ENCODE measurements at places on chromosomes 7 and 10.

DNA sequence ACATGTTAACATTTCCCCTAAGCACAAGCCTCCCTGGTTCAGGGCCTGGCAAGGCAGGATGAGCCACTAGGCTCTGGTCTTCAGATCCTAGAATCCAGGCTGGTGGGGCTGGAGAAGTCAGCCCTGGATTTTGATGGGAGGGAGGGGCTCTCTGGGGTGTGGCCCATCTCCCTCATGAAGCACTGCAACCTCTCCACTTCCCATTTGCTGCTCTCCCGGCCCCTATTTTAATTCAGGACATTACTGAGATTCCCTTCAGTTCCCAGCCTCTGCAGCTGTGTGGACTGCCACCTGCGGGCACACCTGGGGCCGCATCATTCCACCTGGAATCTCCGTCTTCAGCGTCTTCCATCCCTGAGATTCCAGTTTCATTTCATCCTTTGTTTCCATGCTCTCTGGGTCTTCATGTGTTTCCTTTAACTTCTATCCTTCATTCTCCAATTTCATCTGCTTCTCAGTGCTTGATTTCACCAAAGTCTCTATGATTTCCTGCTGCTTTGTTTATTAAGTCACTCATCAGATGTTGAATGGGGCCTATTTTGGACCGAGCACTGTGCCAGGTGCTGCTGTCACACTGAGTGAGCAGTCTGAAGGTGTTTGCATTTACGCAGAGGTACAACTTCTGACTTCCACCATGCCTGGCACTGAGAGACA is 253.6 kb downstream of the WDR37 start:
- DNase-seq = no peak

- no peak for DNase-seq
These were observed 269.5 kb downstream of the TRIL start for GRCh38 chr7:28688651-28689050.

- DNase-seq = peak; percentile 41
These were observed 63.6 kb upstream of the EFCAB10 start for GRCh38 chr7:105644937-105645336.

- no peak for DNase-seq
These were observed 26.2 kb upstream of the TRIM24 start for GRCh38 chr7:138433583-138434443.

- DNase-seq = peak; percentile 95
These were observed 153.0 kb upstream of the GPR26 start for GRCh38 chr10:123512901-123513775.

- no peak for DNase-seq
These were observed 6.9 kb downstream of the IRF5 start for GRCh38 chr7:128944487-128945236.

DNA sequence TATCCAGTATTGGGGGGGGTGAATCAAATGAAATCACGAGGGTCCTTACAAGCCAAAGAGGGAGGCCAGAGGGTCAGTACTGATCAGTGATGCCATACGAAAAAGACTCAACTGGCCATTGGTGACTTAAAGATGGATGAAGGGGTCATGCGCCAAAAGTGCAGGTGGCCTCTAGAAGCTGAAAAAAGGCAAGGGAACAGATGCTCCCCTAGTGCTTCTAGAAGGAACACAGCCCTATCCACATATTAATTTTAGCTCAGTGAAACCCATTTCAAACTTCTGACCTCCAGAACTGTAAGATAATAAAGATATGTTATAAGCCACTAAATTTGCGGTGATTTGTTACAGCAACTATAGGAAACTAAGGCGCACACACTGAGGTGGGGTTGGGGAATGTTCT is 62.5 kb downstream of the ABI1 start:
- DNase-seq = no peak

- DNase-seq = no peak
These were observed 25.4 kb downstream of the RBM33 start for GRCh38 chr7:155669717-155670505.

- DNase-seq = no peak
These were observed 9.6 kb downstream of the UNCX start for GRCh38 chr7:1242256-1242605.

DNA sequence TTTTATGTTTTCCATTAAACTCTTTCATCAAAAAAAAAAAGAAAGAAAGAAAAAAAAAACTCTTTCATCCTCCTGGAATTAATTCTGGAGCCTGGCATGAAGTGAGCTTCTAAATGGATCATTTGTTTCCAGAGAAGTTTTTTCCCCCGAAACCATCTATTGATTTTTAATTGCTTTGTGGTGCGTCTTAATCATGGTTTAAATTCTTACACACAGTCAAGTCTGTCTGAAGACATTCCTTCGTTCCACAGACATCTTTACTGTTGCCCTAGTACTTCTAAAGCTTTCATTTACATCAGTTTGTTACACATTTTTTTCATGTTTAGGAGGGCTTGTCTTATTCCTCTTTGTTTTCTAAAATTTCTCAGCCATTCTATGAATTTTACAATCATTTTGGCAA is 493.4 kb upstream of the FOXK1 start:
- DNase-seq = no peak

DNA sequence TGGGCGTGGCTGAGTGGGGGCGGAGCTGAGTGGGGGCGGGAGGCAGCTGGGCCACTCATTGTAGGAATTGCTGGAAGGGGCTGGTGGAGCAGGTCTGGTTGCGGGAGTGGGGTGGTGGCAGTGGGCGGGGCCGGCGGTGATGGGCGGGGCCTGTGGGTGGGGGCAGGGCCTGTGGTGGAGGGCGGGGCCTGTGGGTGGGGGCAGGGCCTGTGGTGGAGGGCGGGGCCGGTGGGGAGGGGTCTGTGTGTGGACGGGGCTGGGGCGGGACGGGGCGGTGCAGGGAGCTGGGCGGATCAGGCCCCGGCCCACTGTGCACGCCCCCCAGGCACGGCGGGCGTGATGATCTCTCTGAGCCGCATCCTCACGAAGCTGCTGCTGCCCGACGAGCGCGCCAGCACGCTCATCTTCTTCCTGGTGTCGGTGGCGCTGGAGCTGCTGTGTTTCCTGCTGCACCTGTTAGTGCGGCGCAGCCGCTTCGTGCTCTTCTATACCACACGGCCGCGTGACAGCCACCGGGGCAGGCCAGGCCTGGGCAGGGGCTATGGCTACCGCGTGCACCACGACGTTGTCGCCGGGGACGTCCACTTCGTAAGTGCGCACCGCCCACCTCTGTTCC is 14.0 kb downstream of the SLC29A4 start:
- peak; percentile 33 for DNase-seq

GRCh38 chr7:111265394-111265793 is 174.5 kb downstream of the LRRN3 start:
- DNase-seq = no peak

GRCh38 chr7:101680406-101681145 is 51.5 kb upstream of the MYL10 start:
- no peak for DNase-seq

GRCh38 chr10:12479924-12480323 is 130.6 kb downstream of the CAMK1D start:
- no peak for DNase-seq

GRCh38 chr7:74026903-74027682 is 880 bp upstream of the ELN start:
- peak; percentile 31 for DNase-seq

DNA sequence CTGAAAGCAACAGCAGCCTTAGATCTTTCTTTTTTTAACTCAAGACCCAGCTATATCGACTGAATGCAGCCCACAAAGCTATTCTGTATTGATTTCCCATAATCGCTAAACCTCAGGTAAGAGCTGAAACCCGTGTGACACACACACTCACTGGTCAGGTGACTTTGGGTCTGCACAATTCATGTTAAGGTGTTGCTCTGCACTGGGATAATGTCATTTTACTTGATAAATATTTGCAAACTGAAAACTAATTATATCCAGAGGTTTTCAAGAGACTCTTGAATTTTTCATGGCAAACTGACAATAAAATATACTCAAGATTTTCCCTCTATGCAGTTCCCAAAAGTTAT is 33.1 kb downstream of the SCRN1 start:
- DNase-seq = no peak

All from NCI-H526 treated with DMSO at 0.1 percent for 48 hours (cell line).